ENCODE measurements at places on chromosomes 16 and 17. TPM values are rescaled to one million over a fixed set of nuclear protein-coding genes. Genes with fewer than 3 reads are reported as not detected.

- no peak for DNase-seq
- H3K4me1 ChIP-seq: no peaks in the 10 kb centered on the region
- no peaks in the 10 kb centered on the region for H3K36me3 ChIP-seq
- H3K27ac ChIP-seq: no peak overlapping the region
Measured at GRCh38 chr17:72764632-72765041, 327.9 kb downstream of the SLC39A11 start.

Gene RND2
- 1.5 TPM for total RNA-seq

DNA sequence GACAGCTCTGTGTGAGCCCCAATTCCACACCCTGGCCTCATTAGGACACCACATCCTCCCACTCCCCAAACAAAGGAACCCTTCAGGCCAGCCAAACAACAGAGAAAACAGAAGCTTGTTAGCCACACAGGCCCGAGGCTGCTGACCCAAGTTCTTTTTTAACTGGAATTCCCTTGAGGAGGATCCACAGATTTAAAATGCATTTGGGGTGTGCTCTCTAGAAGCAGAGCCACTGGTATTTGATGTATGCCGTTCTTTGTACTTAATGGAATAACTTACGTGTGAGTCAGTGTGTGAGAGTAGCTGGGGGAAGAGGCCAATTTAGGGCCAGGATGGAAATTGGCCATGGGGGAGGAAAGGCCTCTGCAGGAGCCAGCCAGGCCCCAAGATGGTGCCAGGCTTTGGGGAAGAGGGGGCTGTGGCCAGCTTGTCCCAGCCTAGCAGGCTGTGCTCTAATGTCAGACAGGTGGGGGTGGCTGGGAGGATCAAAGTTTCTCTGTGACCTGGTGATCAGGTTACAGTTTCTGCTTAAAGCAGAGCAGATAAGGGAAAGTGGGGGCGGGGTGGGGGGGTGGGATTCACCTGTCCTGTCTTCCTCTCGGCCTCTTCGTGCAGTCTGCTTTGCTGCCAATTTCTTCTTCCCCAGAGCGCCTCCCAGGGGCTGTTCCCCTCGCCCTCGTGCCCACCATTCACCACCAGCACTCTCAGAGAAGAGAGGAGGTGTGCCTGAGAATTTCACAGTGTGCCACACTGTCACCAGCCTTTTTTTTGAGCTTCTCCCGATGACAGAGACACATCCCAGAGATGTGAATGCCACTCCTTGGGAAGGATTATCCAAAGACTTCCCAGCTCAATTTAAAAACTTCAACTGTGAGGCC lies 50.8 kb downstream of the TOM1L2 start:
- peak overlapping the region; percentile 69 for H3K27ac ChIP-seq
- no peaks in the 10 kb centered on the region for H3K27me3 ChIP-seq
- peaks cover 51% of the 10 kb centered on the region for H3K4me1 ChIP-seq
- no peak overlapping the region for H3K4me3 ChIP-seq
- DNase-seq: no peak
- no peaks in the 10 kb centered on the region for H3K36me3 ChIP-seq

DNA sequence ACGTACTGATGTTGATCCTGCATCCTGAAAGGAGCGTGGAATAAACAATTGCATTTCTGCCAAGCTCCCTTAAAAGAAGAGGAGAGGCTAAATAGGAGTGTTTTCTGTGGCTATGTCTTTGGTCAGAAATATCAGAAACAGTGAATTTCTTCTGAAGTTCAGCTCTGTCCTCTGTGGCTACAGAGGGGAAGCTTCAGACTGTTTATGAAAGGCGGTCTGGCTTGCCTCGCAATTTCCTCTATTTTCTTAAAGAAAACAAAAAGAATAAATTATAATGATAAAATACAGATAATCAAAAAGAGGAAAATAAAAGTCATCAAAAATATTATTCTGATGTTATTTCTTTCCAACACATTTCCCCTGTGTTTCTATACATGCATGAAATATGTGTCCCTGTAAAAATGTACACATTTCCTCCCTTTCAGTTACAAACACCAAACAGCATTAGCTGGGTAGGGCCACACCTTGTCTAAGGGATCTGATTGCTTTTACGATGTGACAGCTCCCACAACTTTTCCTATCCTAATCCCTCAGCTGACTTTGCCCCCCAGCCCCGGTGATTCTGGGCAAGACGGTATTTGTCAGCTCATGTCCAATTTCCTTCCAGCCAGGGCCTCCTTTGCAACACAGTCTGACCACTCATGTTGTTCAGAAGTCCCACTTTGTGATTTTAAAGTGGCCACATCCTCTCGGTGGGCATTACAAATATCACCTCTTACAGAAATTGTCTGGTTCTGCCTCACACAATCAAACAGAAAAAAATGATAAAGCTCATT lies 439.0 kb downstream of the HS3ST3B1 start:
- H3K4me1 ChIP-seq: peaks cover 24% of the 10 kb centered on the region
- no peaks in the 10 kb centered on the region for H3K36me3 ChIP-seq
- DNase-seq: no peak
- no peaks in the 10 kb centered on the region for H3K27me3 ChIP-seq
- no peak overlapping the region for H3K27ac ChIP-seq

DNA sequence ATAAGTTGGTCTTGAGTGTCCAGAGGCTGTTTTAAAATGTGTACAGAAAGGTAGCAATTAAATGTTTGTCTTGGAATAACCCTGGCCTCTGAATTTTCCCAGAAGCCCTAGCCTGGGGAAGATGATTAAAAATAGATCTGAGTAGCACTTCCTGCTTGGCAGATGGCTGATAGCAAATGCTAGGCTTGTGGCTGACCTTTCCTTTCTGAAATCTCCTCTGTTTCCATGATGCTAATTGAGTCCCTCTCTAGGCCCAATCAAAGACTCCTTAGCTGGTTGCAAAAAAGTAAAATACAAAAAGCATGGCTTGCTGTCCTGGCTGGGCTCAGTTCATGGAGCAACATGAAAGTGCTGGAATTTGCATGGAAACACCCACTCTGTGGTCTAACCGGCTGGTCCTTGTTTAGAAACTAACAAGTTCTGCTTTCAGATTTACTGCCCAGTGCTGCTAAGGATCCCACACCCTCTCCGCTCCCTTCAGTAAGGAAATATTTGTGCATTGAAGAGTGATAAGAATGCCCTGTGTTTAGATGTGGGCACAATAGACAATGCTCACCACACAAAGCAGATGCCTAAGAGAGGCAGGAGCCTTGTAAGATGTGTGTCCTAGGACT lies 40.8 kb downstream of the YPEL2 start:
- H3K4me3 ChIP-seq: no peak overlapping the region
- H3K4me1 ChIP-seq: peaks cover 99% of the 10 kb centered on the region
- no peaks in the 10 kb centered on the region for H3K27me3 ChIP-seq

DNA sequence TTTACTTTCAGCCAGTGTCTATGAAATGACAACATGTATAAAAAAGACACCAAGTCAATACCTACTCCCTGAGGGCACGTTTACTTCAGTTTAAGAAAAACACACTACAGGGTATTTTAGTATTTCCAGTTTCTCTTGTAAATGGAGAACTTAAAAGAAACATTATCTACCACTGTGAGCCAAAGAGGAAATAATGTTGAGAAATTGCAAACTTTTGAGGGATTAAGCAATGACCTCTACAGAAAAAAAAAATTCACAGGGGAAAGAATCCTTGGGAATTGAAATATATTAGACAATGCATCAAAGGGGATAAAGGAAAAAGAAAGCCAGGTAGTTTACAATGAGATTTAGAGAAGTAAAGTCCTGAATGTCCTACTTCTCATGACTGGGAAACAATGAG lies 126.0 kb downstream of the KCNJ2 start:
- no peak overlapping the region for H3K4me3 ChIP-seq
- H3K4me1 ChIP-seq: no peaks in the 10 kb centered on the region
- DNase-seq: no peak
- H3K36me3 ChIP-seq: no peaks in the 10 kb centered on the region
- H3K27ac ChIP-seq: no peak overlapping the region

GRCh38 chr17:42917236-42917603 lies 16.6 kb downstream of the G6PC1 start:
- H3K4me1 ChIP-seq: no peaks in the 10 kb centered on the region
- DNase-seq: no peak
- no peaks in the 10 kb centered on the region for H3K36me3 ChIP-seq
- H3K27ac ChIP-seq: no peak overlapping the region
- H3K27me3 ChIP-seq: no peaks in the 10 kb centered on the region

Gene C16orf74
- total RNA-seq: 18.2 TPM

- peak overlapping the region; percentile 90 for H3K27ac ChIP-seq
- no peaks in the 10 kb centered on the region for H3K27me3 ChIP-seq
- H3K4me3 ChIP-seq: no peak overlapping the region
- peaks cover 48% of the 10 kb centered on the region for H3K4me1 ChIP-seq
- no peak for DNase-seq
- H3K36me3 ChIP-seq: peaks cover 17% of the 10 kb centered on the region
Measured at GRCh38 chr17:3658784-3659449, 9.5 kb downstream of the TAX1BP3 start.

Gene KRT23
- 0.98 TPM for total RNA-seq

DNA sequence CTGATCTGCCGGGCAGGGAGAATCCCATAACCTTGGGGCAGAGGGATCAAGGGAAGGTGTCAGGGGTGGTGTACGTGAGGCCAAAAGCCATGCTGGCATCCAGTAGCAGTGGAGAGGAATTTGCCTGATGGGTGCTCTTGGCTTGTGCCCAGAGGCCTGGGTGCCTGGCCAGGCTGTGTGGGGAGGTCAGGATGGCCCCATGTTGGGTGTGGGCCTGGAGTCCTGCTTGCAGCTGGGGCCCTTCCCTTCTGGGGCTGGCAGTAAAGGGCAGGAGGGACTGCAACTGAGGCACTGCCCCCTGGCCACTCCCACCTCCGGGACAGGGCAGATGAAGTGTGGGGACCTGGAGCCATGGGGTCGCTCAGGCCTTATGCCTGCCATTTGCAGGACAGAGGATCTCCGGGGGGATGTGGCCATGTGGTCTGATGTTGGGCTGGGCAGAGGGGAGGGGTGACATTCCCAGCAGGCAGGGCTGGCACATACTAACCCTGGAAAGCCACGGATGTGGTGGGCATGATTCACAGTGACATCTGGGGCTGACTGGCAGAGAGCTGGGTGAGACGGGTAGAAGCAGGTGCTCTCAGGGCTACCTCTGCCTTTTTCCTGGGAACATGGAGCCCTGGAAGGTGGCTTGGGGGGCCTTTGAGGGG lies 3.5 kb downstream of the FMNL1 start:
- H3K4me1 ChIP-seq: peaks cover 68% of the 10 kb centered on the region
- peak overlapping the region; percentile 85 for H3K27ac ChIP-seq
- no peaks in the 10 kb centered on the region for H3K27me3 ChIP-seq
- DNase-seq: no peak
- H3K4me3 ChIP-seq: no peak overlapping the region

- H3K27ac ChIP-seq: peak overlapping the region; percentile 96
- H3K4me3 ChIP-seq: no peak overlapping the region
Measured at GRCh38 chr16:87583453-87584131, 18.7 kb upstream of the JPH3 start.

Gene ACE
- total RNA-seq: 9.6 TPM

Gene LITAFD
- total RNA-seq: not detected

DNA sequence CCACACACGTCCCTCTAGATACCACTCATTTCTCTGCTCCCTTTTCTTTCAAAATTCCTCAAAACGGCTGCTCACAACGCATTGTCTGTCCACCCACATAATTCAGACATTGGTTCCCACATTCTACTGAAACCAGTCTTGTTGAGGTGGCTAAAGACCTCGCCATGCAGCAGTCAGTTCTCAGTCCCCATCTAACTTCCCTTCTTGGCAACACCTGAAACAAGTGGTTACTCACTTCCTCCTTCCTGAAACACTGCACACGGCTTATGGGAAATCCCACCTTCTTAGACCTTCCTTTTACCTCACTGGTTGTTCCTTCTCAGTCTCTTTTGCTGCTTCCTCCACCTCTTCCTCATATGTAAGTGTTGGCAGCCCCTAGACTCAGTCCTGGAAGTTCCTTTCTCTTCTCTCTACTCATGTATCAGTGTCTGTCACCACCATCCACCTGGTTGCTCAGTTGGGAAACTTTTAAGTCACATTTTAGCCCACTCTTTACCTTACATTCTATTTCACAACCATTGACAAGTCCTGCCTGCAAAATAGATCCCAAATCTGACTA lies 277.1 kb downstream of the CEP112 start:
- H3K4me3 ChIP-seq: no peak overlapping the region
- DNase-seq: no peak
- H3K36me3 ChIP-seq: no peaks in the 10 kb centered on the region
- H3K27ac ChIP-seq: no peak overlapping the region
- no peaks in the 10 kb centered on the region for H3K27me3 ChIP-seq
- no peaks in the 10 kb centered on the region for H3K4me1 ChIP-seq

GRCh38 chr16:35391328-35391727 lies 1931.9 kb downstream of the TP53TG3F start:
- no peaks in the 10 kb centered on the region for H3K4me1 ChIP-seq
- H3K27me3 ChIP-seq: no peaks in the 10 kb centered on the region
- H3K4me3 ChIP-seq: no peak overlapping the region
- H3K36me3 ChIP-seq: no peaks in the 10 kb centered on the region
- H3K27ac ChIP-seq: no peak overlapping the region

GRCh38 chr17:38574712-38575111 lies 31.0 kb downstream of the SRCIN1 start:
- no peak for DNase-seq
- H3K4me1 ChIP-seq: peaks cover 23% of the 10 kb centered on the region
- H3K27me3 ChIP-seq: peaks cover 12% of the 10 kb centered on the region
- no peaks in the 10 kb centered on the region for H3K36me3 ChIP-seq
- no peak overlapping the region for H3K4me3 ChIP-seq

- no peak for DNase-seq
- no peak overlapping the region for H3K4me3 ChIP-seq
- H3K27ac ChIP-seq: no peak overlapping the region
- H3K36me3 ChIP-seq: no peaks in the 10 kb centered on the region
Measured at GRCh38 chr17:82019690-82020571, 2.7 kb downstream of the CENPX start.

- DNase-seq: no peak
- H3K27me3 ChIP-seq: no peaks in the 10 kb centered on the region
- no peak overlapping the region for H3K27ac ChIP-seq
- H3K36me3 ChIP-seq: no peaks in the 10 kb centered on the region
- peaks cover 39% of the 10 kb centered on the region for H3K4me1 ChIP-seq
Measured at GRCh38 chr17:77834170-77835115, 124.1 kb upstream of the TNRC6C start.

- H3K36me3 ChIP-seq: no peaks in the 10 kb centered on the region
- no peaks in the 10 kb centered on the region for H3K27me3 ChIP-seq
- DNase-seq: no peak
Measured at GRCh38 chr16:8818504-8819270, 21.0 kb downstream of the PMM2 start.

DNA sequence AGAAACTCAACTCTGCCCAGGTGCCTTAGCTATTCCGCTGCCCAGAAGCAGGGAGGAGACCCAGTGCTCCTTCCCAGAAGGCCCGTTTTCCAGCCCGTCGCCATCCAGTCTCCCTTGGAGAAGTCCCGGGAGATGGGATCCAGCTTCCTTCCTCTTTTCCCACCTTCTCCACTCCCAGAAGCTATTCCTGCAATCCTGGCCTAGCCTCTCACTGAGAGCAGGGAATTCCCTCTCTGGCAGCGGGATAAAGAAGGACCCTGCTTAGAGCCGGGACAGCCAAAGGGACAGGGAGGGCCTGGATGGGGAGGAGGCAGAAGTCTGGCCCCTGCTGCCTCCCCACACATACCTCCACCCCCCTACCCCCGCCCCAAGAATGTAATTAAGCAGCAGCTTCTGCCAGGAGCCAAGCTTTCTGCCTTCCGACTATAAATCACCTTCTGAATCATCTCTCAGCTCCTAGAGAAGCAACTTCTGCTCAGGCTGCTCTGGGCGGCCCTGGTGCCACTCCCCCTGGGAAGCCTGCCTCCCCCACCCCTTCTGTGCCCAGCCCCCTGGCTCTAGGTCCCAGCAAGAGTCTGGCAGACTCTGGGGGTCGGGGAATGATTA lies 6.4 kb downstream of the WNT3 start:
- H3K27me3 ChIP-seq: no peaks in the 10 kb centered on the region
- no peak for DNase-seq
- peaks cover 10% of the 10 kb centered on the region for H3K4me1 ChIP-seq
- no peak overlapping the region for H3K27ac ChIP-seq
- H3K4me3 ChIP-seq: no peak overlapping the region

Gene TTLL6
- total RNA-seq: 0.49 TPM
